Right lobe of liver (tissue), 6 donors: ENCODE measurements at places on chromosomes 5 and 9. TPM values are rescaled to one million over a fixed set of nuclear protein-coding genes. Genes with fewer than 3 reads are reported as not detected.

DNA sequence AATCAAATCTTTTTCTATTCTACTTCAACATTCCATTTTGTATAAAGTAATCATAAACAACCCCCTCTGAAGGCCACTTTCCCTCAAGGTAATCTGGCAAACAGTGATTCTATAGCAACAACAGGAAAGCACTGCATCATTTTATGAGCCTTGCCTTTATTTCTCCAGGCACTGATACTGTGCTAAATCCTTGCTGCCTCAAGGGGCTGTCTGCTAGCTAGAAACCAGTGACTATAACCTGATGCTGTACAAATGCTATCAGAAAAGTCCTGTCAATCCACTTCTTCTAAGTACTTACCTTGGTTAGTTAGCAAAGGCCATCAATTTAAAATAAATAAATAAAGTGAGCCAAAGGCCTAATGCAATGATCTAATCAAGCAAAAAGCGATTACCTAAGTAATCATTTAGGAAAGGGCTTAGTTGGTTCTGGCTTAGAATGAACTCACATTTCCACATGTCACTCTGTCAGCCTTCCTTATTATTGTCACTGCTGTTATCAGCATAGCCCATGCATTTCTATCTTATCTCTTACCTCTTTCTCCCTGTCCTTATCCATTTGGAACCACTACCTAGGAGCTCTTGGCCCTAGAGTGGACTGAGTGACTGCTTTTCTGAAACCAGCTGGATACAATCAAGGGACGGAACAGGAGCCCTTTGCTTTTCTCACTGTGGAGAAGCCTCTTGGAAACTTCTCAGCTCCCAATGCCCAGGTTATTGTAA is 246.1 kb upstream of the MEF2C start:
- no peaks in the 10 kb centered on the region for H3K4me1 ChIP-seq
- DNase-seq: no peak
- no peaks in the 10 kb centered on the region for H3K36me3 ChIP-seq
- no peak overlapping the region for H3K4me3 ChIP-seq

- no peak for DNase-seq
- no peaks in the 10 kb centered on the region for H3K36me3 ChIP-seq
- no peaks in the 10 kb centered on the region for H3K27me3 ChIP-seq
- H3K4me3 ChIP-seq: no peak overlapping the region
- H3K4me1 ChIP-seq: no peaks in the 10 kb centered on the region
- H3K27ac ChIP-seq: no peak overlapping the region
These were observed 124.2 kb downstream of the ROR2 start for GRCh38 chr9:91825866-91826265.

GLDC gene
- 79.4 TPM for total RNA-seq

DNA sequence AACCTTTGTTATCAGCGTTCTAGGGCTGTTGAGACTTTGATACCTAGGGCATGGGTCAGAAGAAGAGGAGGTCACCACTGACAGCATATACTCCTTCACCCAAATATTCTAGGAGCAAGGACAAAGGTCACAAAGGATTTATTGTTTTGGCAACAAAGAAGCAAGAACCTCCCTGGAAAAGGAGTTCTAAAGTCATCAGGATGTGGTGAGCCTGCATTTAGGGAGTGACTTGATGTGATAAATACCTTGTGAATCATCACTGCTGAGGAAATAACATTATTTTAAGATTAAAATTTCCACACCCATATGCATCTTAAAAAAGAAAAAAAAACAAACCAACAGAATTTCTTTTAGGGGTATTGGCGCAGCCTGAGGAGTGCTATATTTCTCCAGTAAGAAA is 13.9 kb downstream of the IFNA1 start:
- H3K36me3 ChIP-seq: no peaks in the 10 kb centered on the region
- H3K4me1 ChIP-seq: no peaks in the 10 kb centered on the region
- no peak overlapping the region for H3K27ac ChIP-seq
- no peaks in the 10 kb centered on the region for H3K27me3 ChIP-seq

DNA sequence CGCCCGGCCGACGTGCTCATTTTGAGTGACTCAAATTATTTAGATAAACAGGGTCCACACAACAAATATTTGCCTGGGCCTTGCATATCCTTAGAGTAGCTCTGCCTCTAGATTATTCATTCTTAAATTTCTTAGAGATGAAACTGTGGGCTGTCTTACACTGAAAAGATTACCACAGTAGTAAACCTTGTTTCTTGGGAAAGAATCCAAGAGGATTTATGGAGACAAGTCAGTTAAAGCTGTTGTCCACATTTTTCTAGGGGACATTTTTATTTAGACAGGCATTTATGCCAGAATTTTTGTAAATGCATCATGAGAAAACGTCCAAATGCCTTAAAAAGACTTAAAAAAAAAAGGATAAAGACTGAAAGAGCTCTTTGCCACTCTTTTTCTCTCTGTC is 32.6 kb upstream of the RANBP3L start:
- no peaks in the 10 kb centered on the region for H3K36me3 ChIP-seq
- no peaks in the 10 kb centered on the region for H3K27me3 ChIP-seq
- H3K4me3 ChIP-seq: no peak overlapping the region
- H3K4me1 ChIP-seq: no peaks in the 10 kb centered on the region
- no peak for DNase-seq

- H3K36me3 ChIP-seq: no peaks in the 10 kb centered on the region
- no peak overlapping the region for H3K4me3 ChIP-seq
- DNase-seq: no peak
- no peaks in the 10 kb centered on the region for H3K4me1 ChIP-seq
- no peak overlapping the region for H3K27ac ChIP-seq
These were observed 202.2 kb downstream of the GABBR2 start for GRCh38 chr9:98506422-98507054.

IFNE gene
- total RNA-seq: not detected

DNA sequence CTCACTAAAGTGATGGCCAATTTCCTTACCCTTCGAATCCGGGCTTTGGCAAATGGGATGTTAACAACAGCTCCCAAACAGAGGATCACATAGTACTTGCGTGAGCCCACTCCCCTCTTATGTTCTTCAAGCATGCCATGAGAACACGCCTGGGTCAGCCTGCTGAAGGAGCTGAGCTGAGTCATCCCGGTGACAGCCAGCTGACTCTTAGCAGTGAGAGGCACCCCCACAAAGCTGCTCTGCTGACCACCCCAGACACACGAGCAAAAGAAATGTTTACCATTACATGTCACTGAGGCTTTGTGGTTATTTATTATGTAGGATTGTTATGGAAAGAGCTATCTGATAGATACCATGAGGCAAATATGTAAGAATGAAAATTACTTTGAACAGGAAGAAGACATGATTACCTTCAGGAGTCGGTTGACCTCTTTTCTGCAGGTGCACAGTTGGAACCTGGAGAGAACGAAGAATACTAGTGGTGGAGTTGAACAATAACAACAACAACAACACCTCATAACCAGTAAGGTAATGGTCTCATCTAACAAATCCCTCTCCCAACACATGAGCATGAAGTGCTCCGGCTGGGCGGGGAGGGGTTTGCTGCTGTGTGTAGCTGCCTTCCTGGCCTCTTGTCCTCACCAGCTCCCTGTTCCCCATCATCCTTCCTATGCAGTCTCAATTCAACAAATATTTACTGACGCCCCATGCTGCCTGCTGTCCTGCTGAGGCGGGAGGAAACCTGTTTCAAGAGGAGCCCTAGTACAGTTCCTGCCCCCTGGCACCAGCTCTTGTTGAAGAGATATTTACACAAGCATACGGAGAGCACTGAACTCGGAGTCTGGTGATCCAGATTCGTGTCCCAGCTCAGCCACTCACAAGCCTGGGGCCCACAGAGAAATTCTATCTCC is 69.4 kb upstream of the LHFPL2 start:
- no peak overlapping the region for H3K4me3 ChIP-seq
- no peaks in the 10 kb centered on the region for H3K4me1 ChIP-seq
- H3K27me3 ChIP-seq: no peaks in the 10 kb centered on the region
- H3K36me3 ChIP-seq: no peaks in the 10 kb centered on the region
- no peak overlapping the region for H3K27ac ChIP-seq

- no peaks in the 10 kb centered on the region for H3K27me3 ChIP-seq
- no peaks in the 10 kb centered on the region for H3K4me1 ChIP-seq
- H3K36me3 ChIP-seq: no peaks in the 10 kb centered on the region
- no peak overlapping the region for H3K4me3 ChIP-seq
These were observed 631.5 kb upstream of the TLE4 start for GRCh38 chr9:78940121-78940855.

CCDC112 gene
- total RNA-seq: 0.98 TPM

- H3K27ac ChIP-seq: no peak overlapping the region
- H3K36me3 ChIP-seq: no peaks in the 10 kb centered on the region
- no peak for DNase-seq
- H3K4me3 ChIP-seq: no peak overlapping the region
These were observed 67.2 kb downstream of the IL31RA start for GRCh38 chr5:55918087-55919035.

PBX3 gene
- 13.0 TPM for total RNA-seq

DNA sequence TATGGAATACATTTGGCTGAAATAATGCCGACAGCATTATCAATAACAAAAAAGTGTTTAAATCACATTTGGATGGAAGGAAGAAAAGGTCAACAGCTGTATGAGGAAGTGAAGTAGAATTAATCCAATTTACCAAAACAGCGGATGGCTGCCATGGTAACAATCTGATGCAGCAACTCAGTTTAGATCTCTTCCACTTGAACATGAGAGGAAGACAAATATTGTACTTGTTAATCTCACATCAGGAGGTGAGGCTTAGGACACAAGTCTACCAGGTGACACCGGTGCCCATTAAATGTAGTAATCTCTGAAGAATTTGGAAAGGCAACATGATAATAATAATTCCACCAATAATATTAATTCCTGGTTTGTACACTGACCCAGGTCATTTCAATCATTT is 2.4 kb downstream of the RASEF start:
- no peaks in the 10 kb centered on the region for H3K4me1 ChIP-seq
- H3K27ac ChIP-seq: no peak overlapping the region
- no peak for DNase-seq
- H3K27me3 ChIP-seq: peaks cover 31% of the 10 kb centered on the region
- H3K4me3 ChIP-seq: no peak overlapping the region

- no peaks in the 10 kb centered on the region for H3K27me3 ChIP-seq
- no peak for DNase-seq
- no peaks in the 10 kb centered on the region for H3K4me1 ChIP-seq
- no peaks in the 10 kb centered on the region for H3K36me3 ChIP-seq
These were observed 186.4 kb upstream of the MRPS30 start for GRCh38 chr5:44622331-44622730.

GRCh38 chr5:54289769-54290168 is 20.6 kb downstream of the ARL15 start:
- no peak for DNase-seq
- no peaks in the 10 kb centered on the region for H3K36me3 ChIP-seq
- H3K27me3 ChIP-seq: no peaks in the 10 kb centered on the region
- H3K4me1 ChIP-seq: no peaks in the 10 kb centered on the region

C9orf153 gene
- 0.19 TPM for total RNA-seq

GRCh38 chr9:78821126-78821822 is 524.3 kb downstream of the PSAT1 start:
- H3K27ac ChIP-seq: no peak overlapping the region
- H3K4me1 ChIP-seq: no peaks in the 10 kb centered on the region

GRCh38 chr9:6833518-6834192 is 75.9 kb downstream of the KDM4C start:
- DNase-seq: no peak
- no peaks in the 10 kb centered on the region for H3K36me3 ChIP-seq
- no peaks in the 10 kb centered on the region for H3K27me3 ChIP-seq
- H3K4me1 ChIP-seq: no peaks in the 10 kb centered on the region

DNA sequence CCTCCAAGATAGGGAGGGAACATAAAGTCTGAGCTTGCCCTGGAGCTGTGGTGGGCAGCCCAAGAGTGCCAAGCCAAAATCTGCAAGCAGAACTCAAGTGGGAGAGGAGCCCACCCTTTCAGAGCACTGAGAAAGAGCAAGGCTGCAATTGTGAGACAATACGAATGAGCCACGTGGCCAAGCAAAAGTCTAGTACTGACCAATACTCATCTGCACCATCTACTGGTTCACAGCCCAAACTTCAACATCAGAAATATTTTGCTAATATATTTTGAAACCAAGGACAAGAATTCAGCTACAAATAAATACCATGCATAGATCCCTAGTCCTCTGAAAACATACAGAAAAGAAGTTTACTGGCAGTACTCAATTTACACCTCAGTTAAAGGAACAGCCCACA is 696.2 kb upstream of the COX7C start:
- no peak overlapping the region for H3K4me3 ChIP-seq
- H3K36me3 ChIP-seq: no peaks in the 10 kb centered on the region
- no peaks in the 10 kb centered on the region for H3K4me1 ChIP-seq
- H3K27me3 ChIP-seq: no peaks in the 10 kb centered on the region

DNM1 gene
- 1.7 TPM for total RNA-seq

DNA sequence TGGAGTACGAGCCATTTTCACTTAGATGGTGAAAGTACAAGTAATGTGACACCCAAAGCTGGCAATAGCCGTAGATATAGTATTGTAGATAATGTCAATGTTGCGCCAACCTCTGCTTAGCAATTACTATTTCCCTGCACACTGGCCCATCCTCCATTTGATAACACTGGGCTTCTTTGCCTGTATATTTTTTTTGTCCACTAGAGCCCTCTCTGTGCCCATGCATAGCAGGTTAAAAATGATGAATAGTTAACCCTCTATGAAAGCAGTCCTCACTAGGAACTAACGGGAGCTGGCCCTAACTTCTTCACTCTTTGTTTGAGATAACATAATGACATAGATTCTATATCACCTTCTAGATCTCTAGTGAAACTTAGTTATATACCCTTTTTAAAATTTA is 416.8 kb downstream of the TUSC1 start:
- no peak overlapping the region for H3K27ac ChIP-seq
- no peaks in the 10 kb centered on the region for H3K36me3 ChIP-seq
- no peaks in the 10 kb centered on the region for H3K4me1 ChIP-seq
- DNase-seq: no peak
- no peak overlapping the region for H3K4me3 ChIP-seq

DNA sequence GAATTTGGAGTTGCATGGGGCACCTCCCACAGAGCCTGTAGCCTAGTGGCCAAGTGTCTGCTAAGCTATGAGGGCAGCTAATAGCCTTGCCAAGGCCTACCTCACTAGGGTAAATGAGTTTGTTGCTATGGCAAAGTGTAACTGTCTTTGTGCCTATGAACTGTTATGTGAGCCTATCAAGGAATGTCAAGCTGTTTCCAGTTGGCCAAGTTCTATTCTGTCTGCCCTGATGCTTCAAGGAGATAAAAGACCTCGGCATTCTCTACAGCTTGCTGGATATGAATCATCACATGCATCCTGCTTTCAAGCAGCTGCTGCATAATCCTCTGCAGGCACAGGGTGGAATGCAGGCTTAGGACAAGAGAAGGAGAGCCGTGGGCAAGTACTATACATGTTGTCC is 69.8 kb upstream of the CCDC112 start:
- DNase-seq: no peak
- no peaks in the 10 kb centered on the region for H3K27me3 ChIP-seq
- no peaks in the 10 kb centered on the region for H3K36me3 ChIP-seq
- no peaks in the 10 kb centered on the region for H3K4me1 ChIP-seq
- no peak overlapping the region for H3K4me3 ChIP-seq
- no peak overlapping the region for H3K27ac ChIP-seq
